GM12878 (cell line): ENCODE measurements at places on chromosomes 11 and 22.

DNA sequence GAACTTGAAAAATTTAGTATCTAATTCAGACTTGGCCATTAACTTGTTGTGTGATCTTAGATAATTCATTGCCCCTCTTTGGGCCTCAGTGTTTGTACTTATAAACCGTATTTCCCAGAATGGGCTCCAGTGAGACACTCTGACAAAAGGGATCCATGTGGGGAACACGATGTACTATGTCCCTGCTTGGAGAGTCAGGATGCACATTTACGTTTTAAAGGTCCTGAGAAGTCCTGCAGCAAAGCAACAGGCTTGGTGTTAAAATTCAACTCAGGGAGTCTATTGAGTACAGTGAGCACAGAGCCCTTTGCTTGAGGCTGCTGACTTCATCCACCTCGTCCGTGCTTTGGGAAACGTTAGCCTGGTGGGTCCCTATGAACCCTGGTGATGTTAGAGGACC lies 9.0 kb downstream of the WNT11 start:
- DNase-seq: no peak

DNA sequence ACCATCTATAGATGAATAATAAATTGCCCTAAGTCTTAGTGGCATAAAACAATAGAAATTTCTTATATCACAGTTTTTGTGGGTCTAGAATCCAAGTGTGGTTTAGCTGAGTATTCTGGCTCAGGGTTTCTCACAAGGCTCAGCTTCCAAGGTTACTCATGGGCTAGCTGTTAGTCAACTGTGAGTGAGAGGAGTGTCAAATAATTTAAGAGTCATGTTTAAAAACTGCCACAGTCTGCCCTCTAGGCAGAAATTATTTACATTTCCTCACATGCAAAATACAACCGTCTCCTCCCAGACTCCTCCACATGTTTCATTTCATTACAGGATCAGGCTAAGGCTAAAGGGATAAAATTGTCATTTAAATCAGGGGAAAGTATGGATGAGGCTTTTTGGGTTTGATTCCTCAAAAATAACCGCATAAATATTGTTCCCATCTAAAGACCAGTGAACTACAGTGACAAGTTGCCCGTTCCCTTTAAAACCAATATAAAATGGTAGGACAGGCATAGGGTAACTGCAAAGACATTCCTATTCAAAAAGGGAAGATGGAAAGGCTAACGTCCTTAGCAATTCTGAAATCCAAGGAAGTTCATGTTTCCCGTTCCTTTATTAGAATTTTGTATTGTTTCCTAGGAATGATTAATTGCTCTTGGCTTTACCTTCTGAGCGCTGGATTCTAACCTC lies 324.3 kb downstream of the DYNC2H1 start:
- no peak for DNase-seq

GRCh38 chr11:1181420-1181819 lies 23.7 kb downstream of the MUC5AC start:
- DNase-seq: no peak

DNA sequence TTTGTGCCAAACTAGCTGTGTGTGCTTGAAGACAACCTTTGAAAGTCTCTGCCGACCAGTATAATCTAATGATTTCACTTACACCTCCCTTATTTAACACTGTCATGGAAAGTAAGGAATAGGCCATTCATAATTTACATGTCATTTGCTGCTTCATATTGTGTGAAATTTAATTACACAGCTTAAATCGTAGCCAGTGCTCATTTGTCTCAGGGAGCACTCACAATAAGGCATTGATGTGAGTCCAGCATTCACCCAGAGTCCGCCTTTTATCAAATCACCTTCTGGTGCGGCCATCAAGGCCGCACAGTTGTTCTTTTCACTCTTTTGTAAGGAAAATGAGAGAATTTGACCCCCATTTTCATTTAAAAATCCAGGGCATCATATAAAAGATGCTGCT lies 46.9 kb downstream of the PAX6 start:
- no peak for DNase-seq

DNA sequence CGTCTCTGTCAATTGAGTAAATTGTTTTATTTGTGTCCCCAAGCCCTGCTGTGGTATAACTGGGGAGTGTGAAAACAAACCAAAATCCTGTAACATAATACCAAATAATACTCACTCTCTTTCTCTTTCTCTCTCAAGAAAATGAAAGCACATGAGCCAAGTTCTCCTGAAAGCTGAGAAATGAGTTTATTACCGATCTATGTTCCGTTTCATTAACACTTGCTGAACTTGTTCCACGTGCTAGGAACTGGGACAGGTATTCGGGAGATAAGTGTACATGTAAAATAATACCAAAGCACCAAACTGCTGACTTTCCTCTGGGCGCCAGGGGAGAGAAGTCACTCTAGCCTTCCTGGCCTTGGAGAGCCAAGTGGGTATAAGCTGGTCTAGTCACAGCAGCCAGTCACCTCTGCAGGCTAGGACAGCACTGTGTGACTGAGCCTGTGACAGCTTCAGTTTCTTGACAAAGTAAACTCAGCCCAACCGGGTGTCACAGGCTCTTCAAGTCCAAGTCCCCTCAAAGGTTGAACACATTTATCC lies 23.1 kb downstream of the CD6 start:
- DNase-seq: no peak

- no peak for DNase-seq
Measured at GRCh38 chr22:50529897-50530579, at the start of gene TYMP. Gene TYMP (minus strand): TSS chr22:50530012. CDS start chr22:50529709, 303 bp downstream.

DNA sequence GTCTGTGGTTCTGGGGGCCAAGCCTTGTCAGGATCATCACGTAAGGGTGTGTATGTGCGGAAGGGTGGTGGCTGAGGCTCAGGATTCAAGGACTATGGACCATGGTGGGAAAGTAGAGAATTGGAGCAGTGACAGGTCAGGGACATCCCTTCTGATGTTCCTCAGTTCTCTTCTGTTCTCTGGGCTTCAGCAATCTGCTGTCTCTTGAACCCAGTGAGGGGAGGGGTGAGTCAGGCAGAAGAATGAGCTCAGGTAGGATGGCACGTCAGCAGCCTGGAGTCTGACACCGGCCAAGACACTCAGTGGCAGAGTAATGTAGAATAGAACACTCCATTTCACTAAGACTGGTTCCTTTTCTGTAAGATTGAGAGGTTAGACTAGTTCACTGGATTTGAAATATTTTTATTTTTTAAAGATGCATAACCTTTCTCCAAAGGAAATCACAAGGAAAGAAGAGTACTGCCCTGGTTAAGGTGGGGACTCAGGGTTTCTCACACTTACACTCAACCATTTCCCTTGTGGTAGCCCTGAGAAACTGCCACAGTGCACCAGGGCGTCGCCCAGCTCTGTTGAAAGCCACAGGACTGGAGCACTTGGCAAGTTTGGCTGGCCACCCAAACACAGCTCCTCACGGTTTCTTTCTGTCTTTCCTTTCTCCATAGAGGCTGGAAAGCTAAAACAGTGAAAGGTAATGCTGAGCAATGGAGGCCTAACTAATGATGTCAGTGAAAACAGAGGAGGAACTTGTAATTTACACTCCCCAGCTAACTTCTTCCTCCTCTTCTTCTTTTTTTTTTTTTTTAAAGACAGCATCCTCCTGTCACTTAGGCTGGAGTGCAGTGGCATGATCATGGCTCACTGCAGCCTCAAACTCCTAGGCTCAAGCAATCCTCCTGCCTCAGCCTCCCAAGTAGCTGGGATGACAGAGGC lies 23.1 kb upstream of the MICAL2 start:
- DNase-seq: no peak

DNA sequence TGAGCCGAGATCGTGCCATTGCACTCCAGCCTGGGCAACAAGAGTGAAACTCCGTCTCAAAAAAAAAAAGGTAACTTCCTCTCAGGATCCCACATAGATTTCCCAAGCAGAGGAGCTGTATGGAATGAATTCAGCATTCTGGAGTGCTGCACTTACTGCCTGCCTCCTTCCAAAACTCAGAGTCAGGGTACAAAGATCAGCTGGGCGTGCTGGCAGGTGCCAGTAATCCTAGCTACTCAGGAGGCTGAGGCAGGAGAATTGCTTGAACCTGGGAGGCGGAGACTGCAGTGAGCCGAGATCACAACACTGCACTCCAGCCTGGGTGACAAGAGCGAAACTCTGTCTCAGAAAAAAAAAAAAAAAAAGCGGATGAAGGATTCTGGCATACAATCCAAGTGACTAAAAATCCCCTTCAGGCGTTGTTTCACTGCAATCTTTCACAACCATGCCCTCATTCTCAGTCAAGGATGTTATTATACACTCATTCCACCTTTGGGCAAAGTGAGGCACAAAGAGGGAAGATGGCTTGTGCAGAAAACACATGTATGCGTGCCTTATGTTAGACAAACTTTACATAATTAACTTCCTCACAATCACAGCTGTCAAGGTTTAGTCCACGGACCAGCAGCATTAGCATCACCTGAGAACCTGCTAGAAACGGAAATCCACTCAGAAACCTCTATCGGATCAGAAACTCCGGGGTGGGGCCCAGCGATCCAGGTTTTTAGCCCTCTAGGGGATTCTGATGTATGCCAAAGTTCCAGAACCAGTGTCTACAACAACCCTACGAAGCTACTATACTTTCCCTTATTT lies 1.1 kb upstream of the NOL12 start:
- DNase-seq: no peak

DNA sequence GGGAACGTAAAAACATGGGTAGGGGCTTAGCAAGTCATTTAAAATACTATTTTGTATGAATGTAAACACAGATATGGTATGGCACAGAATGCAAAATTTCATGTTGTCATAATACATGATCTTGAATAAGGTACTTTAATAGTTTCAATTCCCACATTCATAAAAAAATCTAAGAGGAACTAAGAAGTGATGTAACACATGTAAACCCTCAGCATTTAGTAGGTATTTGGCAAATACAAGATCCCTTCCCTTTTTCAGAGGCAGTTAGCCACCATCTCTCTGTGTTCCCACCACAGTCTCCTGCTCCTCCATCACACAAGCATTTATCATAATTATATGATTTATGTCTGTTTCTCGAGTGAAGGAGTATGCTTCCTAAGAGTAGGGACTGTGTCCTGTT lies 251.8 kb downstream of the TENM4 start:
- no peak for DNase-seq

- DNase-seq: no peak
Measured at GRCh38 chr11:118648291-118648690, 31.2 kb downstream of the TREH start.

- no peak for DNase-seq
Measured at GRCh38 chr11:107329164-107329563, 128.5 kb downstream of the CWF19L2 start.

DNA sequence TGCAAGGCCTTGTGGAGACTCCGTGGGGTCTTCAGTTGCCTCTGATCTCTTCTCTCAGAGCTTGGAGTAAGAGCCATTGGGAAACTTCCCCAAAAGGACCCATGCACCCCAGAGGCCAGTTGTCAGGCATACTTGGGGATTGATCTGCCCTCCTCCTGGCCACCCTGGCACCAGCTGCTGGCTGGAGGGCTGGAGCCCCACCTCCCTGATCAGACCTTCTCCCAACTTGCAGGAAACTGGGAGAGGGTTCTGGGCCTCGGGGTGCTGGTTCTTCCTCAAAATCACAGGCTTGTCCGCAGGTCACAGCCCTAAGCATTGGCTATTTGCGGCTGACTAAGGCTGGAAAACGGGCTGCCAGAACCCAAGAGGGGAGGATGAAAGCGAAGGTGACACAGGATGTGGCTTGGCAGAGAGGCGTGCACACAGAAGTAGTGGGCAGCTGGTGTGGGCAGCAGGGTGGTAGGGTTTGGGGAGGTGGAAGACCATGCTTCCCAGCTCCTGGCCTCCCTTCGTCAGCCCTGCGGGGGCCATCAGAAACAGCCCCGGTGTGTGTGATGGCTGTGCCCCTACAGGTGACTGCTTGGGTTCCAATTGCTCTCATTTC lies 1.3 kb upstream of the DGKZ start:
- DNase-seq: no peak

DNA sequence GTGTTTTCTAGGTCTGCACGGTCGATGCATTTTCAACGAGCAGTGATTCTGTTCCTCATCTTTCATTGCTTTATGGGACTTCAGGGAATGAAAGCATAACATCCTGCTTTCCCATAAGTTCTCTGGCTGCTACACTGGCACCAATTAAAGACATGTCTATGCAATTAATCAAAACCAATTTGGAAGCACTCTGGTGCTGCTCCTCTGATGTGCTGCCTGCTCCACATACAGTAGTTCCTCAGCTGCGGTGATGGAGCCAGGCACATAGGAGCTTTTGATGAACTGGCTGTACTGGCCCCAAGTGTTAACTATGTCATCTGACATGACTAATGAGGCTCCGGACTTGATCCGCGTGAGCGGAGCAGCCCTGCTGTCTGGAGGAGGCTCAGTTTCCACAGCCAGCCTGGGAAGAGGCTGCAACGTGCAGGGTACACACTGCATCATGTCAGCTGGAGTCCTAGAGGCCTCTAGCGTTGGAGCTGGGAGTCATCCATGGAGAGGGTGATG lies 29.8 kb downstream of the GVQW3 start:
- DNase-seq: no peak

- DNase-seq: no peak
Measured at GRCh38 chr11:66393954-66394353, 22.4 kb upstream of the SLC29A2 start.

GRCh38 chr11:1532014-1532586 lies 40.0 kb downstream of the DUSP8 start:
- no peak for DNase-seq
